DND-41 (cell line): ENCODE measurements at places on chromosomes 5 and 9.

DNA sequence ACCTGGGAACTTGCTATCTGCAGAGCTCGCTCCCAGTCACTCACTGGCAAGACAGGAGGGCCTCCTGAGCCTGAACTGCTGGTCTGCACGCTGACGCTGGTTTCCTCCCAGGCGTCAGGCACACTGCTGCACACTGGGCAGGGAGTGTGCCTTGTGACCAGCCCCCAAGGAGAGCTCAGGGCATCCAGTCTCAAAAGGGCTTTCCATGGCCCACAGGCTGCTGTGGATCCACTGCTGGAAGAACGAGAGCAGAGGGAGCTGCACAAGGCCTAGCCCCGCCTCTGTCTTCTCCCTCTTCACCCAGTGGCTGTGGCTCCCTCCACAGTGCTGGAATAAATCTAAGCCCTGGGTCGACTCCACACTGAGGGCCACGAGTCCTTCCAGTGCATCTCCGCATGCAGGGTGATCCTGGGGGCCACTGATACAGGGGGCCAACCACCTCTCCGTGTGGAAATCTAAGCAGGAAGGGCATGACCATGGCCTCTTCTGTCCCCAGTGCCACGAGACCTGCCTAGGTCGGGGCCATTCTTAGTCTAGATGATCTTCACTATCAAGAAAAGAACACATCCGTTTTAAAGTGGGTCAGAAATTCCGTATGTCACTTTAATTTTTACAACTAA lies 93.6 kb downstream of the CAMSAP1 start:
- H3K4me1 ChIP-seq, result no peaks in the 10 kb centered on the region
- no peak for DNase-seq
- no peaks in the 10 kb centered on the region for H3K27me3 ChIP-seq
- H3K36me3 ChIP-seq, result peaks cover 83% of the 10 kb centered on the region
- H3K27ac ChIP-seq, result no peak overlapping the region
- no peak overlapping the region for H3K4me3 ChIP-seq

DNA sequence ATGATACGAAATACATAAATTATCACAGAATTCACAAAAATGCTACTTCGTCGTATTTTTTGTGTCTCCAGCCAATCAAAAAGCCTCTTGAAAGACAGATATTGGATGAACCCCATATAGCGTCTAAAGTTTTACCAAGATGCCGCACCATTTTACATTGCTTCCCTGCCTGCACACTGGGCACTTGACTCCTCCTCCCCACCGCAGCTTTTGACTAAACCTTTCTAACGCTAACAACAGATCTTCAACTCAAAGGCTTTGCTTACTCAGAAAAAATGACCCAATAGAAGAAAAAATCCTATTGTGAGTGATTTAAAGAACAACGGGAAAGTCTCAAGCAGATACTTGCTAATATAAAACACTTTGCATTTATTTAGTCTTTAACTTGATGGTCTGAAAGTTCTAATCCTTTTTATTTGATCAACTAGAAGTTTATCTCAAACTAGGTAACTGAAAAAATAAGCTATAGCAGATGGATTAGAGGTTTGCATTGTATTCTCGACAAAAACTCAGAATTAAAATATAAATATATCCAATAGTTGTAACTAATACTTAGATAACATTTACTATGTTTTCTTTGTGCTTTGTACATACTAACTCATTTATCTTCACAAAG lies 609.1 kb upstream of the DMAC1 start:
- H3K4me1 ChIP-seq, result peaks cover 25% of the 10 kb centered on the region
- H3K4me3 ChIP-seq, result no peak overlapping the region
- DNase-seq, result no peak
- H3K27me3 ChIP-seq, result no peaks in the 10 kb centered on the region

- H3K4me1 ChIP-seq, result no peaks in the 10 kb centered on the region
- DNase-seq, result no peak
- no peak overlapping the region for H3K27ac ChIP-seq
- H3K4me3 ChIP-seq, result no peak overlapping the region
- peaks cover 3% of the 10 kb centered on the region for H3K27me3 ChIP-seq
- H3K36me3 ChIP-seq, result no peaks in the 10 kb centered on the region
These were observed 128.8 kb downstream of the TMC1 start for GRCh38 chr9:72650206-72650605.

- H3K4me1 ChIP-seq, result peaks cover 10% of the 10 kb centered on the region
- H3K27me3 ChIP-seq, result no peaks in the 10 kb centered on the region
These were observed 6.5 kb downstream of the ANKRA2 start for GRCh38 chr5:73558950-73559349.

- H3K4me1 ChIP-seq, result no peaks in the 10 kb centered on the region
- no peak overlapping the region for H3K4me3 ChIP-seq
- no peak for DNase-seq
- H3K27ac ChIP-seq, result no peak overlapping the region
- H3K27me3 ChIP-seq, result no peaks in the 10 kb centered on the region
These were observed 22.7 kb downstream of the TEK start for GRCh38 chr9:27131731-27132130.

- DNase-seq, result peak; percentile 6
- H3K27me3 ChIP-seq, result peaks cover 24% of the 10 kb centered on the region
- H3K27ac ChIP-seq, result no peak overlapping the region
- H3K4me3 ChIP-seq, result peak overlapping the region; percentile 55
- H3K4me1 ChIP-seq, result peaks cover 26% of the 10 kb centered on the region
These were observed 983 bp downstream of the GCNT1 start for GRCh38 chr9:76459694-76460635.

- H3K27me3 ChIP-seq, result no peaks in the 10 kb centered on the region
- H3K27ac ChIP-seq, result no peak overlapping the region
- H3K4me3 ChIP-seq, result no peak overlapping the region
- H3K36me3 ChIP-seq, result no peaks in the 10 kb centered on the region
- peaks cover 12% of the 10 kb centered on the region for H3K4me1 ChIP-seq
- no peak for DNase-seq
These were observed 17.8 kb upstream of the ERMP1 start for GRCh38 chr9:5850724-5851122.

GRCh38 chr5:61657686-61658085 lies 325.6 kb downstream of the ZSWIM6 start:
- H3K27me3 ChIP-seq, result no peaks in the 10 kb centered on the region
- DNase-seq, result no peak
- no peak overlapping the region for H3K4me3 ChIP-seq
- no peaks in the 10 kb centered on the region for H3K36me3 ChIP-seq
- no peak overlapping the region for H3K27ac ChIP-seq
- no peaks in the 10 kb centered on the region for H3K4me1 ChIP-seq

- H3K4me1 ChIP-seq, result peaks cover 10% of the 10 kb centered on the region
- H3K36me3 ChIP-seq, result no peaks in the 10 kb centered on the region
- no peak for DNase-seq
- H3K27ac ChIP-seq, result no peak overlapping the region
These were observed 8.1 kb upstream of the TENT4A start for GRCh38 chr5:6705088-6705487.

- DNase-seq, result no peak
- H3K4me1 ChIP-seq, result peaks cover 49% of the 10 kb centered on the region
- no peak within 1 kb of the TSS for H3K27ac ChIP-seq
- peaks cover 11% of the 10 kb centered on the region for H3K36me3 ChIP-seq
These were observed at the start of gene MSMP for GRCh38 chr9:35754264-35754663. MSMP (minus strand) TSS chr9:35754276; CDS start chr9:35754129, 147 bp downstream.

DNA sequence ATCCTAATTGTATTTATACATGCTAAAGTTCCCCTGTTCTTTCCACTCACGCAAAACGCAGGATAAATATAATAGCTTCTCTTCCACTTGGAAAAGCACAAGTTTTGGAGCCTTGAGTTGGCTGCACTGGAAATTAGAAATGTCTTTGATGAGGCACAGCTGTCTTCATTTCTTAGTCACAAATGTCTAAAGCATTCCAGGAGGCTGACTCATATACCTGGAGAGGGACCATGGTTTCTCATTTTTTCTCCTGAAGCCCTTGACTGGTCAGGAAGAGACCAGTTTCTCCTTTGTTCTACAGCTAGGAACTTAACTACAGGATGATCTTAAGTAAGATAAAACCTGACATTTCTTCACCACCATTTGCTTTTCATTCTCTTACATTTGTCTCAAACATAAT lies 16.2 kb downstream of the MTX3 start:
- H3K4me3 ChIP-seq, result no peak overlapping the region
- H3K27ac ChIP-seq, result no peak overlapping the region
- no peak for DNase-seq
- no peaks in the 10 kb centered on the region for H3K4me1 ChIP-seq
- H3K36me3 ChIP-seq, result no peaks in the 10 kb centered on the region

DNA sequence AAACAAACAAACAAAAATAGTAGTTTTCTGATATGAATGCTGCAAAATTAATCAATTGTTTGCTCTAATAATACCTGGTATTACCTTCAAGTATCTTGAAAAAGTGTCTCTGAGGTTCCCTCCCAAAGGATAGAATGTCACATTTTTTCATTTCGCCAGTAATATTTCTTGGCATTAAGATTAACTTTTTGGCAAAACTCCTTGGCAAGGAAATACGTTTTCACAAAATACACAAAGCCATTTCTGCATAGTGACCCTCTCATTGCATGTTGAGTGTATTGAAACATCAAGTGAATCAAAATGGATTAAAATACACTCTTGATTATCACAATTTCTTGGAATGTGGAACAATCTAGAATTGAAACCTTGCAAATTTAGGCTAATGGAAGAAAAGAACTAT lies 230.5 kb downstream of the ATPSCKMT start:
- no peak overlapping the region for H3K4me3 ChIP-seq
- DNase-seq, result no peak
- no peaks in the 10 kb centered on the region for H3K36me3 ChIP-seq
- H3K27me3 ChIP-seq, result no peaks in the 10 kb centered on the region

- H3K27me3 ChIP-seq, result no peaks in the 10 kb centered on the region
- DNase-seq, result no peak
- H3K4me1 ChIP-seq, result no peaks in the 10 kb centered on the region
These were observed 44.4 kb downstream of the TNFAIP8 start for GRCh38 chr5:119400245-119400644.

GRCh38 chr9:133141833-133142595 lies 21.0 kb upstream of the RALGDS start:
- H3K36me3 ChIP-seq, result peaks cover 13% of the 10 kb centered on the region; the same call in 1 of the 2 replicates
- no peak overlapping the region for H3K27ac ChIP-seq
- DNase-seq, result peak; percentile 26
- H3K27me3 ChIP-seq, result no peaks in the 10 kb centered on the region

GRCh38 chr5:113020461-113021273 lies 44.1 kb downstream of the DCP2 start:
- DNase-seq, result no peak
- H3K36me3 ChIP-seq, result peaks cover 40% of the 10 kb centered on the region
- H3K27me3 ChIP-seq, result no peaks in the 10 kb centered on the region
- no peak overlapping the region for H3K4me3 ChIP-seq
- H3K27ac ChIP-seq, result peak overlapping the region; percentile 97

DNA sequence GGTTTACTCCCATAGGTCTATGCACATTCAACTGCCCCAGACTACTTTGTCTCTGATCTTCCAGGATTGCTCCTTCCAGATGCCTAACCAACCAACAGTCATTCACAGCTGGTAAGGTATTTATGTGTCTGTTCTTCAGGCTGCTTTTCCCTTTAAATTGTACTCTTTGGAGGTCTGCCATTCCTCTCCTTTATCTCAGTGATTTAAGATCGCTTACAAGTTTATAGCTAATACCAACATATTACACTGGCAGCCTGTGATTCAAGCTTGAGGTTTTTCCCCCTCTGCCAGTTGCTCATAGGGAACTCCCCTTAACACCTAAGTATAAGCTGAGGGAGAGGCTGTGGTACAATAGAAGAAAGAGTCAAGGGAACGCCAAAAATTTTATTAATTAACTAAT lies 711.7 kb upstream of the EDIL3 start:
- no peaks in the 10 kb centered on the region for H3K27me3 ChIP-seq
- H3K4me3 ChIP-seq, result no peak overlapping the region
- no peak for DNase-seq
- H3K36me3 ChIP-seq, result no peaks in the 10 kb centered on the region
- H3K4me1 ChIP-seq, result no peaks in the 10 kb centered on the region
